ENCODE measurements at places on chromosomes 6 and 20.

GRCh38 chr6:150079604-150080003 lies 10.7 kb upstream of the ULBP3 start:
- no peak for DNase-seq

DNA sequence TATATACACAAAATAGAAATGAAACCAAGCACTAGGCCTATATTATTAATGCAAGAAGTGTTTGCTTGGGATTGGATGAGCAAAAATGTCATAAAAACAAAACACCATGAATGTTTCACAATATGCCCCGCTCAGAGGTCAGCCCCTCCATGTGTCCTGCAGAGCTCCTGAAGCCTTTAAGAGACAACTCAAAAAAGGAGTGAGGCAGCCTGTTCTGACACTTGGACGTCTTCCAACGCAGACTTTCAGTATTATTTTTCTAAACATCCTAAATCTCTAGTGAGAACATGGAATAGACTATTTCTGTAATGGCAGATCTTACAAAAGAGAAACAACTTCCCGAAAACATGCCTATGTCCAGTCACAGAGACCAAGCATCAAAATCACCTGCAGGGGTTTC lies 322.6 kb downstream of the PRKN start:
- DNase-seq: no peak

- no peak for DNase-seq
Measured at GRCh38 chr6:47483516-47483852, 5.9 kb downstream of the CD2AP start.

DNA sequence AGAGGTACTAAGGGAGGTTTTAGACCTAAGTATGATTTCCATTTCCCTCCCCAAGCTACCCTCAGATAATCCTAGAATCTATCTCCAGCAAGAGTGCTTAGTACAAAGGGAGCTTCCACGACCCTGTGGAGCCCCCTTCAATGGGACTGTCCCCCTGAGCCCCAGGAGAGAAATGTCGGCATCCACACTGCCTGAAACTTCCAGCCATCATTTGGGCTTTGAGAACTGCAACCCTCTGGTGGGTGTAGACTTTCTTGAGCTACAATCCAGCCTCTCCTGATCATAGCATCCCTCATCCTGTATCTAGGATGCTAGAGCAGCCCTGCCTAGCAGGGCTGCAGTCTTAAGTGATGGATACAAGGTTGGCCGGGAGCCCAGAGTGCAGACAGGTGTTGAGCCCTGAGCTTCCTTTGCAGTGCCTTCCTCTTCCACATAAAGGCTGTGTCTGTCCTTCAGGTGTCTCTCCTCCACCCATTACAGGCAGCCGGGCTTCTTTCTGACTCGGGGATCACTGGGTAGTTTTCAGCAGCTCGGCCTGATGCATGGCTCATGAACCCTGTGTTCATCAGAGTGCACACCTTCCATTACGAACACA lies 424.5 kb downstream of the PREX1 start:
- no peak for DNase-seq

DNA sequence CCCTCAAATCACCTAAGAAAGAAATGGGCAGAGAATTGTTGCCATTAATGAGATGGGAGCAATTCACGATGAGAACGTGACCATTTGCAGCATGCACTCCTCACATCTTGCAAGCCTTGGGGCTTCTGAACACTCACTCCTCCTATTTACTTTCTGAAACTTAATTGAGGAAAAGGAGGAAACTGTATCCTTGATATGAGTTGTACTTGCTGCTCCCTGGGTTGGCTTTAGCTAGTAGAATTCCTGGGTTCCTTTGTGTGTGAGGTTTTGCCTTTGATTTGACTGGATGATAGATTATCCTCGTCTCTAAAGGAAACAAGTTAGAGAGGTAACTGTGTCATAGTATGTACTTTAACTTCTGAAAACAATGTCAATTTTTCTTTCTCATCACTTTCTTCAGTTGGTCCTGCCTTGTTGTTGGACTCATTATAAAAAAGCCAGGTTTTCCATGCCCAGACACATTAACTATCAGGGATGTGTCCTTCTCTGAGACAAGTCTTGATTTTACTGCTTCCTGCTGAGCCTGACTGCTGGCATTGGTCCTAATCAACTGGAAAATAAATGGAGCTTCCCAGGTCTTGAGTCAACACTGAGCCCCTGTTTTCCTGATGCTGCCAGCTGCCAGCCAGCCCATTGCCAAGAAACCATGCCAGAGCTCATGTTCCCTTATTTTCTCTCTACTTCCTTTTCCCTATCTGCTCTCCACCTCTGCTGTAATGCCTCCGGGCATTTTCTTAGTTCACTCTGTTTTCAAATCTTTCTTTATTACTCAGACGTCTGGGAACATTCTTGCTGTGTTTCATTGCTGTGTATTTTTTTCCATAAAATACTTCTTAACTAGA lies 6.0 kb upstream of the MRAP2 start:
- DNase-seq: peak; percentile 80

Measured in trophoblast cell (in vitro differentiated cells and primary cell).